ENCODE measurements at places on chromosomes 3 and 15. TPM values are rescaled to one million over a fixed set of nuclear protein-coding genes. Genes with fewer than 3 reads are reported as not detected.

GRCh38 chr3:98777801-98778220 lies 14.7 kb downstream of the ST3GAL6 start:
- no peak for DNase-seq

The GOLGA6L26 gene
- total RNA-seq = not detected

The DNAH1 gene
- 0.42 TPM for total RNA-seq

DNA sequence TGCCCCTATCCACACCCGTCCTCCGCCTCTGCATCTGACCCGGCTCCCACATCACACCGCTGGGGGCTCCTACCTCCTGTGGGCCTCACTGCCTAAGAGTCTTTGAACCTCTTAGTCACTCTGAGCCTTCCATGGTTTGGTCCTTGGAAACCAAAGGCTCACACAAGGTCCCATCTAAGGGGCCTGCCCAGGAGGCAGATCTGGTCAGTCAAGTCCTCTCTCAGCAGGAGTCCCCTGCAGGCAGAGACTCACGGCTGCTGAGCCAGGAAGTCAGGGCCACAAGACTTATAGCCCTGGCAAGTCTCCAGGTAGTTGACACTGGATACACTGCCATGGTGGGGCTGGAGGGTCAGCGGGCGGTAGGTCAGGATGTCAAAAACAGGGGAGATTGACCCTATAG lies 31.2 kb upstream of the ALDH1L1 start:
- DNase-seq = no peak

DNA sequence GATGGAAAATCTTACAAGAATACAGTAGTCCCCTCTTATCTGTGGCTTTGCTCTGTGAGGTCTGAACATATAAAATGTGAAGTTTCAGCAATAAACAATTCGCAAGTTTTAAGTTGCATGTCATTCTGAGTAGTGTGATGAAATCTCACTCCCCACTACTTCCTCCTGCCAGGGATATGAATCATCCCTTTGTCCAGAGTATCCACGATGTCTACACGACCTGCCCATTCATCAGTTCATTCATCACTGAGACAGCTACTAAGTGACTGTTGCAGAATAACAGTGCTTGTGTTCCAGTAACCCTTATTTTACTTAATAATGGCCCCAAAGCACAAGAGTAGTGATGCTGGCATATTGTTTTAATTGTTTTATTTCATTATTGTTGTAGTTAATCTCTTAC lies 489.2 kb upstream of the UBE2E2 start:
- peak; percentile 2 for DNase-seq

DNA sequence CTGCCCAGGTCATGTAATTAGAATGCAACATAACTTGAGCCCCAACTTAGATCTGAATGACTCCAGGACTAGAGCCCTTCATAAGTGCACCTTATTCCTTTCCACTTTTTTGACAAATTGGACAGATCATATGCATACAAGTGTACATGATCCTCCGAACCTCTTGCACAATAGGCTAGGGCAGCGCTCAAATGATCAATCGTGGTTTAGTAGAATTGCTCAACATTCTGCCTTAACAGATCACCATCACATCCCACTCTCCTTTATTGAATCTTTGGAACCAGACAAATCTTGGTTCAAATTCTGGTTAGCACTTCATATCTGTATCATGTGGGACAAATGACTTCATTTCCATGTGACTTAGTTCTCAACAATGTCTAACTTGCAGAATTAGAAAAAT lies 106.8 kb upstream of the CDIN1 start:
- DNase-seq = no peak

DNA sequence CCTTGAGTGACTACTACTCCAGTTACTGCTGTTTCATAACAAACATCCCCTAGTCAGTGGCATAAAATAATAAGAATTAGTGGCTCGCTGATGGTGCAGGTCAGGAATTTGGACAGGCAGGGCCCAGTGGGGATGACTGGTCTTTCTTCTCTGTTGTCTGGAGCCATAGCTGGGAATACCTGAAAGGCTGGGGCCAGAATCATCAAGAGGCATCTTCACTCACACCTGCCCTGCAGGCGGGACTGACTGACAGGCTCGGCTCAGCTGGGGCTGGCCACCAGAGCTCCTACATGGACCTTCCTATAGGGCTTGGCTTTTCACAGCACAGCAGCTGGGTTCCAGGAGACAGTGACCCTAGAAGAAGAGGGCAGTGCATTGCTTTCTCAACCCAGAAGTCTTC lies 148.8 kb upstream of the ATP10A start:
- no peak for DNase-seq

GRCh38 chr15:60580650-60581376 lies 101.9 kb upstream of the ICE2 start:
- DNase-seq = peak; percentile 72

- no peak for DNase-seq
These were observed 3.1 kb upstream of the ANPEP start for GRCh38 chr15:89817701-89818280.

GRCh38 chr3:65963787-65964677 lies 74.7 kb downstream of the MAGI1 start:
- peak; percentile 47 for DNase-seq

- DNase-seq = no peak
These were observed 101.2 kb downstream of the TCF12 start for GRCh38 chr15:57019496-57020160.

Measured in HepG2 (cell line).